ENCODE measurements at places on chromosomes 1 and 21.
A peak's percentile ranks its signal among the peaks of the same experiment; 100 is the strongest.

GRCh38 chr1:101158424-101158823 lies 78.4 kb upstream of the S1PR1 start:
- DNase-seq: no peak

GRCh38 chr1:209755256-209755655 lies 597 bp upstream of the TRAF3IP3 start:
- no peak for DNase-seq

- DNase-seq: no peak
Measured at GRCh38 chr1:44780583-44781121, 5.3 kb downstream of the RPS8 start.

GRCh38 chr1:27592232-27592930 lies 11.6 kb downstream of the AHDC1 start:
- DNase-seq: no peak

GRCh38 chr1:46010611-46011010 lies 121.8 kb downstream of the PIK3R3 start:
- DNase-seq: no peak

- DNase-seq: no peak
Measured at GRCh38 chr21:40684726-40685125, 162.2 kb downstream of the DSCAM start.

DNA sequence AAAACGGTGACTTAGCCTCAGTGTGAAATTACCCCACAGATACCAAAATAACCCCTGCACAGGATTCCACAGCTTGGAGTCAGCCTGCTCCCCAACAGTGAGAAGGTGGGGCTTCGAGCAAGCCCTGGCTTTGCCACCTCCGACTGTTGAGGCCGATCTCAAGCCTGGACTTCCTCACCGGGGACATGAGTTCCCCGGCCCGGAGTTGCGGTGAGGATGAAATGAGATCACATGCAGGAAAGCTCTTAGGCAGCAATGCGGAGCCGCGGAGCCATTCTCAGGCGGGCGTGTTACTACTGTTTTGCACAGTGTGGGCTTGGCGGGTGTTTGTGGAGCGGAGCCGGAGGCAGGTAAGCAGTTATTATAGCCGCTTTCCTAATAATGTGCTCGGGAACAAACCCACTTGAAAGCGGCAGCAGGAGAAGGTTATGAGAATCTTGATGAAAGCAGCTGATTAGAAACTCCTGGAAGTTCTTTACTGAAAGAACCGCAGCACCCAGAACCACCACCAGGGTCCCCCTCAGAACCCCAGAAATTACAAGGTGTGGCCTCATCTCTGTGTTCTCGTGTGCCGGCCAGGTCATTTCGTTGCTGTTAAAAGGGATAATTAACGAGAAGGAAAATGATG lies 3.9 kb upstream of the CLSTN1 start:
- DNase-seq: no peak

- no peak for DNase-seq
Measured at GRCh38 chr1:2946999-2947690, 74.1 kb upstream of the ACTRT2 start.

DNA sequence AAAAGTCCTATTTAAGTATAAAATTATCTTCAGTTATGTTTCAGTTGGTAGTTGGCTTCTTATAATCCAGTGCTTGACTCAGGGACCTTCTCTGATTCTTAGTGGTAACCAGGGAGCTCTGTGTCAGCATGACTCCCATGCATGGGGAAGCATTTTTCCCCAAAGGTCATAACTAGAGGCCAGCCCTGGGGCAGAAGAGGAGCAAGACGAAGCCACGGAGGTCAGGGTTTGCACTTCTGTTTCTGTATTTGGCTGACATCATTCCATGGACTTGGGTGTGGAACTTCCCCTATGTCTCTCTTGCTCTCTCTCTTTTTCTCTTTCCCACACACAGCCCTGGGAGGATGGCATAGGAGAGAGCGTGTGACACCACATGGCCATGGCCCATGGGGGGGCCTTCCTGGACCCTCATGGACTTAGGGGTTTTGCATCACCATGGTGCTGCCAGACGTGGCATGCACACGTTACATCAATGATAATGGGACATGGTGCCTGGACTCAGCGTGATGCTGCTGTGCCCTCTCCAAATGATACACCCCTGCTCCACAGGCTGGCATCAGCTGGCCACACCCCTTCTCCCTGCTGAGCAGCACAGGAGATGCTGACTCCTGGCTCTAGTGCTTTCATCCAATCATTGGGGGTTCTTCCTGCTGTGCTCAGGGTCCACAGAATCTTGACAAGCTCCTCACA lies 260.5 kb downstream of the KCNJ6 start:
- DNase-seq: no peak

- no peak for DNase-seq
Measured at GRCh38 chr1:8381618-8382017, 63.7 kb downstream of the SLC45A1 start.

DNA sequence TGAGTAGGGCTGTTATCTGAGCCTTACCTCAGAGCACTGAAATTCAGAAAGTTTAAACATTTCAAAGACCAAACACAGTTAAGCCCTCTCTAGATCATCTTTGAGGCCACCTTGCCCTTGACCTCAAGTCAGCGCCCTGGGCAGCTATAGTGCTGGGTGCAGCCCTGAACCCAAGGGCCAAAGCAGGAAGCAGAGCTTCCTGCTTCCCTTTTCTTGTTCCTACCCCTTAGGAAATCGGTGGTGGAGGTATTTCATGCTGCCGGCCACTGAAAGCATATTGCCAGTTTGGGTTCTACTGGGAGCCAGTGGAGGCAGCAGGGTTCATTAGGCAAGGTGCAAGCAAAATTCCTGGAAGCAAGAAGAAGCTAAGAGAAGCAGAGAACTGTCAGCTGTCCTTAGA lies 26.1 kb downstream of the CD244 start:
- no peak for DNase-seq

DNA sequence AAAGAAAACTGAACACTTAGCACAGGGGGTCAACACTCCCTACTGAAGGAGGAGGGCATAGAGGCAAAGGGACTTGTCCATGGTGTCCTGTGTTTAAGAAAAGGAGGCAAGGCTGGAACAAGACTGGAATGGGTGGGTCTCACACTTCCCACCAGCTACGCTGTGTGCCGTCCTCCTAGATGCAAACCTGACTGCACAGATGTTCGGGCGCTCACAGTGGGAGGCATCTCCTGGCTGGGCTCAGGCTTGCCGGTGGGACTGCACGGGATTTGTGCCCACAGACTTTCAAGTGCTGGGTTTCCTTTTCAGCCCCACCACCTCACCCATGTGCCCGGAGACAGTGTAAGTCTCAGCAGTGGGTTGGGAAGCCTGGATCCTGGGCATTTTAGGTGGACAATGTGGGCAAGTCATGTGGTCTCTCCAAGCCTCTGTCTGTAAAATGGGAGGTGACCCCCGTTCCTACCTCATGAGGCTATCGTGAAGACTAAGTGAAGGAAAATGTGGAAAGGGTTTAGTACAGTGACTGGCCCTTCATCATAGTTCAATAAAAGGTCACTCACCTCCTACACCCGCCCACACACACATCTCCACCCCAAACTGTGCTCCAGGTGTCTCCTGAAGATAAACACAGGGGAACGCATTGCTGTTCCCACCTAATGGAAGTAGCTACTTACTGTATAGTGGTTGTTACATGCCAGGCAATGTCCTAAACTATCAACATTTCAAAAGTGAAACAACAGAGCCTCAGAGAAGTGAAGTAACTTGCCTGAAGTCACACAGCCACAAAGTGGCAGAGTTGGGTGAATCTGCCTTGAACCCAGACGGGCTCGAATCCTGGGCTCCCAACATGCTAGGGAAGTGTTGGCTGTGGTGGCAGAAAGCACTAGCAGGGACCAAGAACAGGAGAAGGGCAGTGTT lies 36.0 kb downstream of the ATP1A1 start:
- no peak for DNase-seq

GRCh38 chr21:46122237-46122671 lies 24.3 kb downstream of the COL6A2 start:
- no peak for DNase-seq

DNA sequence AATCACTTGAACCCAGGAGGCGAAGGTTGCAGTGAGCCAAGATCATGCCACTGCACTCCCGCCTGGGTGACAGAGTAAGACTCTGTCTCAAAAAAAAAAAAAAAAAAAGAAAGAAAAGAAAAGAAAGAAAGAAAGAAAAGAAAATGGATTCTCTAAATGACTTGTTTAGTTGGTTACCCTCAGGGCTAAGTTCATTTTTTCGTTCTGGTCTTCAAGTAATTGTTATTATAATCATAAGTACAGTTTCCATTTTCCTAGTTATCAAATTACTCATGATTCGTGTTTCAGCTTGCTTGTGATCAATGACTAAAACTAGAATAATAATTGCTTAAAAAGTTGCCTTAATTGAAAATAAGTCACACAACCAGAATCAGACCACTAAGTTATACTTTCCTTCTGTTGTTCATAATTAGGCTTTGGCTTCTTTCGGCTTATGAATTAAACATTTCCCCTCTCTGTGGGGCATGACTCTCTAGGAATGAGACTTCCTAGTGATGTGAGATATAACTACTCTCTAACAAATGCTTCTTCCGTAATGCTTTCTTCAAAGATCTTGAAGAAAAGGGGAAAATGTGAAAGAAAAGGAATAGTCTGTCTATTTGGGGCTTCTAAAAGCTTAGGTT lies 9.6 kb upstream of the RLF start:
- no peak for DNase-seq

DNA sequence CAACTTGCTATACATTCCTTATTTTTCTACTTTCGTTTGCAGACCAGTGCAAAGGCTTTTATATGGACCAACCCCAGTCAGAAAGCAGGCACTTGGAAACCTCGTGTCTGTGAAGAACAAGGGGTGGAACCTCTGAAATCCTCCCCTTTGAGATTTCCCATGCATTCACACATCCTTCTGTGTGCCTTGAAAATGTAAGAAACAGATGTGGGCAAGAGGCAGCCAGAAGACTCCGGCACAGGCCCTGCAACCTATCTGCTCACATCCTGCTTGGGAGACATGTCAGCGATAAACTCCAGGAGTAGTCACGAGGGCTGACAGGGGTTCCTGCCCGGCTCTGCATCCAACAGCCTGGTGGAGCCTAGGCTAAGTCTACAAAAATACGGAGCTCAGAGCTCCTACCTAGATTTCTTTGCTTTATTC lies 42.5 kb downstream of the ETS2 start:
- DNase-seq: no peak

GRCh38 chr1:19319196-19319595 lies 7.1 kb downstream of the SLC66A1 start:
- no peak for DNase-seq

DNA sequence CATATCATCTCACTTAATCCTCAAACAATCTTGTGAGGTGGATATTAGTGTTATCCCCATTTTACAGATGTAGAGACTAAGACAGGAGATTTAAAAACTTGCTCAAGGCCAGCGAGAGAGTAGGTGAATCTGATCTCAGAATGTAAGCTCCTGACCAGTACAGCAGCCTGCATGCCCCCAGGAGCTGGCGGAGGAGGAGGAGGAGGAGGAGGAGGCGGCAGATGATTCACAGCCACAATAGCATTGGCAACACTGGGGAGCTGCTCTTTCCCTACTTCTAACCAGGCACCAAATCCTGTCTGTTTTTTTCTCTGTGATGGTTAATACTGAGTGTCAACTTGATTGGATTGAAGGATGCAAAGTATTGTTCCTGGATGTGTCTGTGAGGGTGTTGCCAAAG lies 243.2 kb downstream of the ATG4C start:
- DNase-seq: no peak

GRCh38 chr1:203649999-203650836 lies 23.6 kb downstream of the ATP2B4 start:
- DNase-seq: peak; percentile 93

Measured in upper lobe of left lung (tissue), 6 donors.